ENCODE measurements at places on chromosomes 2 and 18.
A peak's percentile ranks its signal among the peaks of the same experiment; 100 is the strongest.

DNA sequence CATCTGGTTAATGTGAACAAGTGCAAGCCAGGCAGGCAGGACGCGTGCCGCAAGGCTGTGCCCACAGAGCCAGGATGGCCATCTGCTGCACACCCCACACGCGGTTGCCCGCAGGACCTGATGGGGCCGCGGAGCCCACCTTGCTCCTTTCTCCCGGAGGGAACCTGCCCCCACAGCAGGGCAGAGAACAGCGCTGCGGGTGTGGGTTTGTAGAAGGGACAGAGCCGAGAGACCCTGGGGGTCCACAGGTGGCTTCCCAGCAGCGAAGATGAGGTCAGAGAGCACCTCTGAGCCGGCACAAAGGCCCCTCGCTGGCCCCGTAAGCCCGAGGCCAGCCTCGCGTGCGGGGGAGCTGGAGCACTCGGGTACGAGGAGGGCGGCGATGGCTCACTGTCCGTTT, 460.8 kb upstream of the SALL3 start:
- DNase-seq, result no peak

DNA sequence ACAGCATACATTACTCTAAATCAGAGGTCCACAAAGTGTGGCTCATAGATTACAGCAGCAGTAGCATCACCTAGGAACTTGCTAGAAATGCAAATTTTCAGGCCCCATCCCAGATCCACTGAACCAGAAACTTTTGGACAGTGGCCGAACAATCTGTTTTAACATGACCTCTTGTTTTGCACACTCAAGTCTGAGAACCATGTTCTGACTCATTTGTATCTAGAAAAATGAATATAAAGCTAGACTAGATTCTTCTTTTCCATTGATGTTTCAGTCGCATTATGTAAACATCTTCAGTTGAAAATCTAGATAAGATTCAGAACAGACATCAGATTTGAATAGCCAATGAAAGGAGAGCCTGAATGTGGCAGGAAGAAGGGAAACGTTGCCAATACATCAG, 608.8 kb downstream of the LRP1B start:
- DNase-seq, result no peak

- DNase-seq, result no peak
Measured at GRCh38 chr18:9689253-9689652, 18.8 kb upstream of the RAB31 start.

GRCh38 chr2:134573085-134573370, 145.8 kb downstream of the TMEM163 start:
- no peak for DNase-seq

- DNase-seq, result no peak
Measured at GRCh38 chr2:72129681-72130340, 17.9 kb downstream of the CYP26B1 start.

GRCh38 chr2:161136696-161137324, 23.4 kb upstream of the TANK start:
- no peak for DNase-seq

GRCh38 chr2:37802211-37802752, 122.8 kb upstream of the RMDN2 start:
- no peak for DNase-seq

DNA sequence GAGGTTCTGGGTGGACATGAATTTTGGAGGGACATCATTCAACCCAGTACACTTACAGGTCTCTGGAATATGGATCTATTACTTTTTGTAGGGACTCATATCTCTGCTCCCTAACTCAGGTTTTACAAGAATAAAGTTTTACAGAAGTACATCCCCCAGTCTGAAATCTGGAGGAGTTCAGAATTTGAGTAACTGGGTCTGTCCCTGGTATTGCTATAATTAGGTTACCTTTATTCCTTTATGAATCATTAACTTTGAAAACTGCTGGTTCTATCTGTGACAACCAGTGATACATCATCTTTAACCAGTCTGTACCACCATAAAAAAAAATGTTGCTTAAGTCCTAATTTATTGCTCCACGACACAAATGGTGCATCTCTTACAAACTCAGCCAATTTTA, 59.9 kb downstream of the INSIG2 start:
- no peak for DNase-seq

GRCh38 chr2:29834624-29835023, 86.8 kb downstream of the ALK start:
- no peak for DNase-seq

DNA sequence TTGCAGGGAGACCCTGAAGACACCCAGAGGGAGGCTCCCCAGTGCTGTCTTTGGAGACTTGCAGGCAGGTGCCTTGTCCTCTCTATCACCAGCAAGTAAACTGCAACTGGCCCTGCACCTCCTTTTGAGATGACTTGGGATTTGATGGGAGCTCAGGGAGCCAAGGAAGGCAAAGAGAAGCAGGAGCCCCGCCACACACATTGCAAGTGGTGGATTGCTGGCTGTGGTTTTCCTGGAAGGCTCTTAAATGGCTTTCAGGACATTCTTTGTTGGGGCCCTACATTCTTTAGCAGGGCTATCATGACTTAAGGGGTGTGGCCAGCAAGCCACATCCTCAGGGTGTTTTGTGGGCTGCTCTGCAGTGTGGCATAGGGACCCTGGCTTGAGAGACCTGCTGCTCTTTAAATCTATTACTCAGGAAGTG, 39.9 kb upstream of the CDC42EP3 start:
- DNase-seq, result no peak

DNA sequence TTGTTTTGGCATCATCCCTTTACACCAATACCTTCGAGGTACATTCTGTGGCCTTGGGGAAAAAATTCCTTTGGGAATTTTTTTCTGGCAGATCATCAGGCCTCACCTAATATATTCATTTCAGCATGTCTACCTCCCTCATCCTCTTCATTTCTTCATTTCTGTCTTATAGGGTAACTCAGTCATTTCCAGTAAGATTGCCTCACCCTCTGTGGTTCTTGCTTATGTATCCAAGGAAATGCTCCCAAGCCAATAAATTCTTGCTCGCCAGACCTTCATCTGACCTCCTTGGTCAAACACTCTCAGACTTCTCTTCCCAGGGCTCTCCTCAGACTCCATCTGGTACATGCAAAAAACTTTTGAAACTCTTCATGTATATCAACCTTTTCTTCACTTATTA, 265.6 kb downstream of the TMX3 start:
- no peak for DNase-seq

DNA sequence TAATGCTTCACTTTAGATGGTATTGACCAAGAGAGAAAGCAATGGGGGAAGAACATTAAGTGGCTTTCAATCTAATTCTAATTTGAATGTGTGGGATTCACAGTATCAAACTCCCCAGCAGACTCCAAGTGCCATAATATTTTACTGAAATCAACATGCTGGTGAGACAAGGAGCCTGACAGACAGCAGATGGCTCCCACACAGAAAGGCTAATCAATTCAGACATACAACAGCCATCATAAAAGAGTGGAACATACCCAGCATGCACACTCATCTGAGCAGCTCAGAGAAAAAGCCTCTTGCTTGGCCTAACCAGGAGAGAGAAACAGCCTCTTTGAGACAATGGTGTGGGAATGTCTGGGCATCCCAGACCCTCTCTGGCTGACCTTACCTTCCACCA, 186.5 kb upstream of the SKOR2 start:
- no peak for DNase-seq

DNA sequence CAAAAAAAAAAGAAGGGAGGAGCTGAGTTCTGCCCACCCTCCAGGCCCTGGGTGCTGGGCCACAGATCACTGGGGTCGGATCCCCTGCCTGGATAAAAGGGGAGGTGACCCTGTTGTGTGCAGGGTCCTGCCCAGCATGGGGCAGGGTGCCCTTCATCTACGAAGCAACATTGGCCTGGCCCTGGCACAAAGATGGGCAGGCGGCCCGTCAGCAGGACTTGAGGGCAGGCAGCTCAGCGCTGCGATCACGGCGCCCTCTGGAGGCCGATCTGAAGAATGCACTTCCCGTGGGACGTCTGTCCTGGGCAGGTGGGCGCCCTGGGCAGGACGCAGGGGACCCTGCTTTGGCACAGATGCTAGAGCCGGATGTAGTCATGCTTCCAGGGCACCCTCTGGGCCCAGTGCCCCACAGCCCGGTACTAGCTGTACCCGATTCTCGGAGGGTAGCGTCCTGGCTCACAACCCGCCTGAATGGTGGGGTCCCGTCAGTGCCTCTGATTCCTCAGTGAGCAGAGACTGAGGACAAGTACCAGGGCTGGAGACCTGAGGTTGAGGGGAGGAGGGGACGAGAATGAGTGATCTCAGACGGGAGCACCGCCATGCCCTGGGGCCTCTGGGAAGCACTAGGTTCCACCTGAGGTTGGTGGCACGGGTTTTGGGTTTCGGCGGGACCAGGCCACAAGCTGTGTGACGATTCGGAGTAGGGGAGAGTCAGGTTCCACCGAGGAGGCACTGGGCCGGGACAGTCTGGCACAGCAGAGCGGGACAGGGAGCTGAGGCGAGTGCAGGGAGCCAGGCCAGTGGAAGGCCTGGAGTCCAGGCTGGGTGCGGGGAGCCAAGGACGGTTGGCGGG, 18.0 kb downstream of the ARID5A start:
- peak; percentile 56 for DNase-seq

DNA sequence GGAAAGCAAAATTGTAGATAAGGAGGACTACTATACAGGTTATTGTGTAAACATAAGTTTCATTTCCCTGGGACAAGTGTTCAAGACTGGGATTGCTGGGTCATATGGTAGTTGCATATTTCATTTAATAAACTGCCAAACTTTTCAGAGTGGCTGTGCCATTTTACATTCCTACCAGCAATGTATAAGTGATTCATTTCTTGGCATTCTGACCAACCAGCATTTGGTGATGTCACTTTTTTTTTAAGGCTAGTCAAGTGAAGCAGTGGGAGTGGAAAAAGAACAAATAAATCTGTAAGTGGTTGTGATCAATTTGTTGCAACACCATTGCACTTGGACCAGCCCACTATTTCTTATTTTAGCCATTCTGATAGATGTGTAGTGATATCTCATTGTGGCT, 5.2 kb upstream of the CHCHD5 start:
- DNase-seq, result no peak

- DNase-seq, result no peak
Measured at GRCh38 chr2:64749446-64749845, 95.7 kb upstream of the SERTAD2 start.
